ENCODE measurements at places on chromosomes 5 and 9.

DNA sequence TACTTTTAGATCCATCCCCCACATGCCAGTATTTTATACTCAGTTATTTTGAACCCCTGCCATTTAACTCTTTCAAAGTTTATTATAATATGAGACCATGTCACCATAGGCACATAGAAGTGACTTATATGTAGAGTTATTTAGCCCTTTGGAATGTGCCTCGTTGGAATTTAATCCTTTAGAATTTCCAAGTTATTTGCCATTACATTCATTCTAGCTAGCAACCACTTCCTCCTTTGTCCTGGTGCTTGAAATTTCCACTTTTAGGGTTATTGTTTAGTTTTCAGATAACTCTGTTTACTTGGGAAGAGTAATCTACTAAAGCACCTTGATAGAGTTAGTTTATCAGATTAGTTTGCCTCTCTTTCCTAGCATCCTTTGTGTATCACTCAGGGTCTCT, 82.8 kb upstream of the TLE1 start:
- DNase-seq: no peak

- DNase-seq: no peak
Measured at GRCh38 chr9:133067006-133067405, 5.2 kb downstream of the CEL start.

- no peak for DNase-seq
Measured at GRCh38 chr5:56498759-56499395, 265.7 kb upstream of the ANKRD55 start.

GRCh38 chr5:45639040-45639439, 57.1 kb downstream of the HCN1 start:
- no peak for DNase-seq

- no peak for DNase-seq
Measured at GRCh38 chr5:69492391-69492922, at the start of gene OCLN. OCLN (plus strand) TSS chr5:69492790; CDS start chr5:69504245, 11,455 bp downstream.

DNA sequence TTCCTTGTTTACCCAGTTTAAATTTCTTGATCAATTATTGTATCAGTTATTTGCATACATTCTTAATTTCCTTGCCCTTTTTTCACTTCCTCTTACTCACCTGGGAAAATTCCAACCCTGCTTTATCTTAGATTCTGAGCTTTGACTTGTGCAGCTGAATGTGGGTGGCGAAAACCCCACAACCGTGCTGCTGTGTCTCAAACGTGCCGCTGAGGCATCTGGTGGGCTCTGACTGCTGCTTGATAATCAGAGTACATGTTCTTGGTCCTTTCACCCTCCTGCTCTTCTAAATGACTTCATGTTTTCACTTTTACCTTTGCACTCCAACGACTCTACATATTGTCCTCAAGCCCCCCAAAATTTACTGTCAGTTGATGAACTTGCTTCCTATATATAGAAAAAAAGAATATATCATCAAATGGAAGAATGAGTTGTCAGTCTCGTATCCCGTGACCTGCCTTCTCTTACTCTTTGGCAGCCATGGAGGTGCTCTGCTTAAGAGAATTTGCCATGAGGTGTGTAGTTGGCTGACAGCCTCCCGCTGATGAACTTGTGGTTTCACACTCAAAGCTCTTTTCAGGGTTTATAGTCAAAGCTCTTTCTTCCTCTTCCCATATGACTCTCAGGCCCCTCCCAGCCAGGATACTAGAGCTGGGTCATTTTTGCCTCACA, 14.0 kb upstream of the JAK2 start:
- DNase-seq: peak; percentile 47

DNA sequence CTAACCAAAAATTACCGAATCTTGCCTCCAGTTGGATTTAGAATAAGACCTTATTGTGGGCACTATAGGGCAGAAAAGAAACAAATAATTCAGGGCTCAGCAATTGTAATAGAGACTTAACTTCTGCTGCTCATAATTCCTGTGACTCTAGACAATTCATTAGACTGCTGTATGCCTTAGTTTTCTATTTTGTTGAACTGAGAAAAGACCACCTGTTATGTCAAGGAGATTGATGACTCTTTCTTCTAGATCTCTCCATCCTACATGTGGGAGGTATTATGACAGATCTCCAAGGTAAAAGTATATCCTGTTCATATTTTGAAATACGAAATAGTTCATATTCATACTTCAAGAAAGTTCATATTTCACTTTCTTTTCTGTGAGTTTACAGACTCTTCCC, 605.1 kb downstream of the PSAT1 start:
- DNase-seq: no peak

DNA sequence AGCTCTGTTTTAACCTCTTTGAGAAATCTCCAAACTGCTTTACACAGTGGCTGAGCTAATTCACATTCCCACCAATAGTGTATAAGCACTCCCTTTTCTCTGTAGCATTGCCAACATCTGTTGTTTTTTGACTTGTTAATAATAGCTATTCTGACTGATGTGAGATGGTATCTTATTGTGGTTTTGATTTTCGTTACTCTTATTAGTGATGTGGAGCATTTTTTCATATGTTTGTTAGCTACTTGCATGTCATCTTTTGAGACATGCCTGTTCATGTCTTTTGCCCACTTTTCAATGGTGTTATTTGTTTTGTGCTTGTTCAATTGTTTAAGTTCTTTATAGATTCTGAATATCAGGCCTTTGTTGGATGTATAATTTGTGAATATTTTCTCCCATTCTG, 225.2 kb upstream of the TRPC7 start:
- no peak for DNase-seq

DNA sequence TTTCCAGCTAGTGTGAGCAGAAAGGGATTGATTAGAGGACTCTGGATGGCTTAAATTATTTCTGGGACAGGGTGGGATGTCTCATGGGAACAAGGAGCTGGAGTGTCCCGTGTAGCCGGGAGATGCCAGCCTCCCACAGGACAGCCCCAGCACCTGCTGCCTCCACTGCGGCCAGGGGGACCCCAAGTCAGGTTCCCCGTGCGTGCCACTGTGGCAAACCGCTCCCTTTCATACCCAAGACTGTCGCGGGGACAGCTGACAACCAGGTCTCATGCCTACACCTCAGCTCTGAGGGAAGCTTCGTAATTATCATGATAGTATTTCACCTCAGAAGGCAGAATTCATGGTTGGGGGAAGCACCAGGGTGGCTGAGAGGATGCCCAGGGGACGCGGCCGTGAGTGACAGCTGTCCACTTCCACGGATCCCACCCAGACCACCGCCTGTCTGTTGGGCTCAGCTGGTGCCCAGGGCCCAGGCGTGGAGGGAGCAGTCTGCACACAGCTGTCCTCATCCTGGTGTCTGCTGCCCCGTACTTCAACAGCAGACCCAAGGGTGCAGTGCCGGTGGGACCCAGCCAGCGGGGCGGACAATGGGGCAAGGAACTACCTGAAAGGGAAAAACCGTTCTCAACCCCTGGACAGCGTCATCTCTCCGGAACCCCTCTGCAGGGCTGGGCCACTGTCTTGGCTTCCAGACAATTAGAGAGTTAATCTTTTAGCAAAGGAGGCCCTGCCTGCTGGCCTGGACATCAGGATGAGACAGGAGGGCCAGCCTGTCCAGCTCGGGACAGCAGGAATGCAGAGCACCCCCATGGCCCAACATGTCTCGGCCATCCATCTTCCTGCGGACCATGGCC, 166.9 kb downstream of the OLFM1 start:
- DNase-seq: no peak

GRCh38 chr5:113224605-113225065, 210.2 kb downstream of the TSSK1B start:
- DNase-seq: no peak

DNA sequence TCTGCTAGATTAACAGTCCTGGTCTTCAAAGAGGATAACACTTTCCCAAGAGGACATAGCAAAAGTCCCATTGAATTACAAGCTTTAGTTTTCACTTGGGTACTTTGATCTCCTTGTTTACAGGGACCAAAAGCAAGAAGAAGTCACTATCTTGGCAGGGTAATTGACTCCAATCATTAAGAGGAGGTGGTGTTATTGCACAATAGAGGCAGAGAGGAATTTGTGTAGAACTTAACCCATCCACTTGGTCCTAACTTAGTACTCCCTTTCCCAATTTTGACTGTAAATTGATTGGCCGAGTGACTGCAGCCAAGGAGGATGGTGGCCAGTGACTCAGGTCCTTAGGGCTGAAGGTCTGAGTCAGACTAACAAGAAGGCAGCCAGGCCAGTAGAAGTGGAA, 9.3 kb upstream of the TRPC7 start:
- DNase-seq: no peak

DNA sequence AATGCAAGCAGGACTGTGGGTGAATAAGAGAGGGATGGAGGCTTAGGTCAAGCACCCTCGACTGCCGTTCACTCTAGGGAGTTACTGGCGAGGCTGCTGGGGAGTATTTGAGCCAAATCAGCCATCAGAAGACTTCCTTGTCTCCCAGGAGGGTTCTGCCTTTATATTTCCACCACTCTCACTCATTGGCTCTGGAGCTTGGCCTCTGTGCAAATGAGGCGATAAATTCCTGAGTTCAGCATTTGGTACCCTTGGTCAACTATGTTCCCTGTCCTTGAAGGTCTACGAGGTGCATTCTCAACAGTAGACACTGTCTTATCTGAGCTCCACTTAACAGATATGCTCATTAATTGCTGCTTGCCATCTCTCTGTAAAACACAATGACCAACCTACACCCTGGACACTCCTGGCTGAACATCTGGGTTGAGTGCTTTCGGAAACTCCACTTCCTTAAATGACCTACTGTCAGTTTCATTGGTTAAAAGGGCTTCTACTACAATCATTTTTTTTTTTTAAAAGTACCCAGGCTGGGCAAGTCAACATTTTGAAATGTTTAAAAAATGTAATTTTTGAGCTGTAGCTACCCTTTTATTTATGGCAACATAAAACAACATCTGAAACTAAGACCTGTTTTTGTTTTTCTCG, 153.2 kb downstream of the NTRK2 start:
- DNase-seq: no peak

GRCh38 chr9:133371261-133371711, 4.6 kb downstream of the SURF4 start:
- peak; percentile 44 for DNase-seq

- no peak for DNase-seq
Measured at GRCh38 chr5:37668524-37669047, 171.3 kb downstream of the GDNF start.

GRCh38 chr9:38018241-38018957, 50.6 kb downstream of the SHB start:
- no peak for DNase-seq

DNA sequence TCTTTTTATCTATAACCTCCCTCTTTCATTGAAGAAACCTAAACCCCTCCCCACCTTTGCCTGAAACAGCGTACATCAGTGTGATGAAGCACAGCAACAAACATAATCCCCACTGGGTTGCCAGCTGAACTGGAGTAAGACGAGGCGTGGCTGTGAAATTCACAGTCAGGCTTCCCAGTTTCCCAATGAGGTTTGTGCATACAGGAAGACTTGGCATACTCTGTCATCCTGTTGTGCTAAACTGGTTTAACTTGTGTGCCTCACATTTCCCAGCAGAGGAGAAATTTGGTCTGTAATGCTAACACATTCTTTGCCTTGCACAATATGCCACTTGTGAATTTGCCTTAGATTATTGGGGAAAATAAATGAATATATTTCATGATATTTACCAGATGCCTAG, 121.5 kb downstream of the SV2C start:
- no peak for DNase-seq

DNA sequence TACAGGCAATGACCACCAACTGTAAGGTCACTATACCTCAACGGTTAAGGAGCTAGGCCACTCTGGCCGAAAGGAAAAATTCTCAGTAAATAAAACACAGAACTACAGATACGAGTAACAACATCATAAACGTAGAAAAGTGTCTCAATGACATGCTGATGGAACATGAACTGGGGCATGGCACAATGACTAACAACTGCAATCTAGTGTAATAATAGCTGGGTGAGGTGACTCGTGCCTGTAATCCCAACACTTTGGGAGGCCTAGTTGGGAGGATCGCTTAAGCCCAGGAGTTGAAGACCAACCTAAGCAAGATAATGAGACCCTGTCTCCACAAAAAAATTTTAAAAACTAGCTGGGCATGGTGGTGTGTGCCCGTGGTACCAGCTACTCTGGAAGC, 9.8 kb upstream of the RAPGEF6 start:
- no peak for DNase-seq

Data from stimulated activated CD4-positive, alpha-beta T cell treated with anti-CD3 and anti-CD28 coated beads, Interleukin-1b, Interleukin-23, amount 100 ng/mL, for 1 hour (primary cell).